ENCODE measurements at places on chromosomes 3 and 15.

GRCh38 chr15:66654739-66655375 is 47.2 kb upstream of the SMAD6 start:
- DNase-seq: peak; percentile 3

- no peak for DNase-seq
These were observed 234.9 kb downstream of the OPA1 start for GRCh38 chr3:193827871-193828270.

- DNase-seq: no peak
These were observed 27.9 kb upstream of the SV2B start for GRCh38 chr15:91072161-91072560.

- no peak for DNase-seq
These were observed 219.8 kb downstream of the STT3B start for GRCh38 chr3:31752305-31753049.

DNA sequence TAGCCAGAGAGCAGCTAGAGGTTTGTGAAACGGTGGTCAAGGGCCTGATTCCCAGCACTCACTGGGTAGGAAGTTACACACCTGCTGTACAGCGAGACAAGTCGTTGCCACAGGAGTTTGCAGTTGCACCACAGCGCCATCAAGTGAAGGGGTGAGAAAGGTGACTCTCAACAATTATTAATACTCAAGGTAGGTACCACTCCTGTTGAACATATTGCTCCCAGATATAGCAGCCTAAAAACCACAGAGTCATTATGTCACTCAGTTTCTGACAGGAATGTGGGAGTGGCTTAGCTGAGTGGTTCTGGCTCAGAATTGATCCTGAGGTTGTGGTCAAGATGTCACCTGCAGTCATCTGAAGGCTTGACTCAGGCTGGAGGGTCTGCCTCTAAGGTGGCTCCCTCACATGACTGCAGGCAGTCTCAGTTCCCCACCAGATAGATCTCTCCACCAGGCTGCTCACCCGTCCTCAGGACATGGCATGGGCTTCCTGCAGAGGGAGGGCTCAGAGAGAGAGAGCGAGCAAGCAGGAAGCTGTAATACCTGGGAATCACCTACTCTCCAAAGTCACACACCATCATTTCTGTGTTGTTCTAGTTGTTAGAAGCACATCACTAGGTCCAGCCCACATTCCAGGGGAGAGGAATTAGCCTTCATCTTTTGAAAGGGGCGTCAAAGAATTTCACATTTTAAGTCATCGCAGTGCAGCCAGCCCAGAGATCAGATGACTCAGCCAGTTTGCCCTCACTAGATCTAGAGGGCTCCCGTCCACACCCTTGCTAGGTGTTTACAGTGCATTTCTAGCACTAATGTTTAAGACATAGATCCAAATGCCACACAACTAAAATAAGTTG is 17.0 kb upstream of the ANO10 start:
- no peak for DNase-seq

DNA sequence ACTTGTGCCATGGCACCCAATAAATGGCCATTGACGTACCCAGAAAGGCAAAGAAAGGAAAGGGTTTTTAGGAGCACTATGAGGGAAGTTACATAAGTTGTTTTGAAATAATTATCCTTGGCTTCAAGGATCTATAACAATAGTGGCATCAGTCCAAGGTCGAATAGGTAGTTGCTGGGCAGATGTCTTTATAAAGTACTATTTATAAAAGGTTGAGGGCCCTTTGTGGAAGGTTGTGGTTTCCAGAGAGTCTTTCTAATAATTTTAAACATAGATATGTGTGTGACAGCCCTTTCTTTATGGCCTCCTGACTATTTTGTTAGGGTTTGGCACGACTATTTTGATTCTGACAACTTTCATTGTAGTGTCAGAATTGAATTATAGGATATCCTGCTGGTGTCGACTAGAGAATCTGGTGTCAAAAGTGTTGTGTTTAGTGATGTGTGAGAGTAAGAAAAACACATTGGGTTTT is 260.5 kb downstream of the PYDC2 start:
- DNase-seq: no peak

DNA sequence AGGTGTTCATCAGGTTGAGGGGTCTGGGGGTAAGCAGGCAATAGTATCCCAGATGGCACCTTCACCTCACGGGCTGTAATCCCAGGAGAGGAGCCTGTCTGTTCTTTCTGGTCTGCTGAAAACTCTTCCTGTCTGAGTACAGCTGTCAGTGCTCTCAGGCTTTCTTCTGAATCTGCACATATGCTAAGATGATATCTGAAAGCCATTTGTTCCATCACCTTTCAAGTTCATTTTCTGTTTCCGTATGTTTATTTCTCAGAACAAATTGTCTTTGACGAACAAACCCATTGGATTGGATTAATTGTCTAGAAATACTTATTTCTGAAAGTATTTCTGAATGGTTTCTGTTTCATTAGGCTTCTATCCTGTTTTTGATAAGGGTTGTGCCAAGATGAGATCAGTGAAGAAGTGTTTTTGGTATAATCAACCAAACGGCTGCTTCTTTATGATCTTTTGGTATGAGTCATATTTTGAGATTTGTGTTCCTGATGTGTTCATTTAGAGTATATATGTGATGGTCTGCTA is 13.3 kb downstream of the ZNF592 start:
- no peak for DNase-seq

Data from activated effector memory CD4-positive, alpha-beta T cell treated with Interleukin-2 at 50 U/mL for 16 hours (primary cell).